ENCODE measurements at places on chromosomes 6 and 20. TPM values are rescaled to one million over a fixed set of nuclear protein-coding genes. Genes with fewer than 3 reads are reported as not detected.

CPXM1 gene
- not detected for total RNA-seq

MEI4 gene
- not detected for total RNA-seq

ERGIC3 gene
- 503 TPM for total RNA-seq

SUMO4 gene
- total RNA-seq, result not detected

DNA sequence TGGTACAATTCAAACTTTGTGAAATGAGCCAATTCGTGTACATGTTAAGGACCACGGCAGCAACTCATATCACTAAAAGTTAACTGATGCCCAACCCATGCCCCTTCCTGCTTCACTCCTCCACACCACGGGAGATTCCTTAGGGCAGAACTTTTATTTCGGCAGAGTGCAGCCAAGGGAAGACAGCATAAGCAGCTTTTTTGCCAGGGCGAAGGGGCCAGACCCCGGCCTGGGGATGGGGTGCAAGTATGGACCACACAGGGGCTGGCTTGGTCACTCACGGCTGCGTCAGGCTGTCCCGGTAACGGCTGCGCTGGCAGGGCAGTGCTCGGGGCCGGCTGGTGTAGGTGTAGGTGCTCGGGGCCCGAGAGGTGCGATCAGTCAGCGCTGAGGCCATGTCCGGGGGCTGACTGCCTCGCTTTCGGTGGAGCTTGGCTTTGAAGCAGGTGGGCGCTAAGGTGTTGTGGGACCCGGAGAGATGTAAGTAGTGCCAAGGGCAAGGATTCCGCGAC, 792 bp downstream of the RSPH3 start:
- DNase-seq, result no peak

- no peak for DNase-seq
These were observed 153.5 kb upstream of the STMND1 start for GRCh38 chr6:16948396-16948795.

DNA sequence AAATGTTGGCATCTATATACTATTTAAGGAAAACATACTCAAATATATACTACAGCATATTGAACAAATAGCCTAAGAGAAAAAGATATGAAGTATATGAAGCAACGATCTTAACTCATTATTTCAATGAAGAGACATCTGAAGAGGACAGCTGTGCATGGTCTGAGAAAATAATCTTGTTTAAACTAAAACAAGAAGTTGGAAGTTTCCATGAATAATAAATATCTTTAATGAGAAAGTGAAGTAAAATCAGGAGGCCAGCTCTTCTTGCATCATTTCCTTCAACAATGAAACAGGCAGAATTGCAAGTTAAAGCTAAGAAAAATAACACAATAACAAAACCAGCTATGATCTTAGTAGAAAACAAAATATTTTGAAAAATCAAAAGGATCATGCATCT, 1265.4 kb upstream of the MAP3K7 start:
- DNase-seq, result no peak

- no peak for DNase-seq
These were observed 16.8 kb downstream of the CD83 start for GRCh38 chr6:14134211-14134910.

GRCh38 chr6:113011389-113011788, 664.3 kb downstream of the RFPL4B start:
- DNase-seq, result no peak

GRCh38 chr6:87670707-87671106, 31.3 kb downstream of the AKIRIN2 start:
- no peak for DNase-seq

DNA sequence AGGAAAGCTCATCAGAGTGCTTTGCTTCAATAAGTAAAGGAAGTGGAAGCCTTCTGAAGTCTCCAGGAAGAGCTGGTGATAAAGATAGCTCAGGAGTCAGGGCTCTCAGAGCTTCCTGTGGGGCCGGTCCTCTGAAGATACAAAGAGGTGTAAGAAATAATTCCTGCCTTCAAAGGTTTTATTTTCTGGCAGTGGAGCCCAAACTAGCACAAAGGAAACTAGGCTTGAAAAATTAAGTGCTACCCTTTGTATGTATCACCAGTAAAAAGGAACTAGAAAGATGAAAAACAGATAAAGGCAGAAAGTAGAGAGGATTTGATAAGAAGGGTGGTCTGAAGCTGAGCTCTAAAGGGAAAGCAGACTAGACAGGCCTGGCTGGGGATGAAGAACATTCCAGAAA, 204.1 kb upstream of the SASH1 start:
- DNase-seq, result no peak

GRCh38 chr6:10633216-10633615, 61.2 kb downstream of the C6orf52 start:
- DNase-seq, result peak; percentile 60

DNA sequence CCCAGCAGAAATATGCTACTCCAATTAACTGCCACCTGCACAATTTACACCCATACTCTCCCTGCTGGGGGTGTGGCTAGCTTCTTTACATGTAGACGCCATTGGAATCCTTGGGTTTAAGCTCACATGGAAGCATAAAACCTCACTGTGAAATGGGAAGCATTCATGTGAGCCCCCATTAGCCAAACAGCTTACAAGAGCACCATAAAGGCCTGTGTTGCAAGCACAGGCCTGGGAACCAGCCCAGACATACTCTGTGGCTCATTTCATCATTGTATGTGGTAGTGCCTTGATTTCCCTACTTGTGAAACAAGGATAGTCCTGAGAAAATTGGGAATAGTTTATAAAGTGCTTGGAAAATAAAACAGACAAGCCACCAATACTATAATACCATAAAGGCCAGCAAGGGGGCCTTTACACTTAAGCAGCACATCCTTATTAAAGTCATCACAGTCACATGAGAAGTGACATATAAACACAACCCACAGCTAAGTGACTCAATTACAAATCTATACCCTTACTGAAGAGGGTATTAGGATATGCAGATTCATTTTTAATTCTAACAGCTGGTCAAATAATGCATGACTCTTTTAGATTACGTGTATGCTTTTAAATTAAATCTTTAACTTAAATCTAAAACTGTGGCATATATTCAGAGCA, 6.8 kb downstream of the ADNP start:
- DNase-seq, result no peak

- no peak for DNase-seq
These were observed 8.3 kb downstream of the COX7A2 start for GRCh38 chr6:75235271-75235670.

GRCh38 chr6:22322103-22323030, 25.5 kb upstream of the PRL start:
- DNase-seq, result no peak

DNA sequence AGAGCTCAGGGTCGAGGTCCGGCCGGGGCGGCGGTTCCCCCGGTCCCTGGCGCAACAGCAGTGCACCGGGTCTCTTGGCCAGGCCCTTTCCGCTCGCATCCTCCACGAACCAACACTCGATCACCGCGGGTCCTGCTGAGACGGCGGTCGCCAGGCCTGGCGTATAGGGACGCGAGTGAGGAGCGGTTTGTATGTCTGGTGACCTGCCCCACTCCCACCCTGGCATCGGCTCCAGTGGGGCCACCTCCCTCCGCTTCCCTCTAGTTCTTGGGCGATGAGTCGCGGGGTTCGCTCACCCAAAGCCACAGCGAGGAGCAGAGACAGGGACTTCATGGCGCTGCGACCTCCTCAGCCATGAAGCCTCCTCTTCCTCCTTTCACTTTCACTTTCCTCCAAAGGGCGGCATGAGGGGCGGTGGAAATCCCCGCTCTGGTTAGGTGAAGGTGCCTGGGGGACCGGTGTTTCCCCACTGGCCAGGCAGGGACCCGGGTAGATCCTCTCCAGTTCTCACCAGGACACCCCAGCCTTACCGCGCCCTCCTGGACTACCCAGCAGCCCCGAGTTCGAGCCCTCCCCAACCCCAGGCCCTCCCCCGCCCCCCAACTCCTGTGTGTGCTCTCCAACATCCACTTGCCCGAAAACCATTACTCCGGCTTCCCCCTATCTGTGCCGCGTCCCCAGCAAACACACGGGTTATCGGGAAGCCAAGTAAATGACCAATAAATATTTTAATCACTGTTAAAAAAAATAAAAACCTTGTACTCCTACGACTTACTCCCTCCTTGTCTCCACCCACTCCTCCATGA, at the start of gene TAPBP:
TSS of gene TAPBP (minus strand) at position 370 of the 806 bp plus-strand sequence. CDS start at position 333, 37 bp downstream.
- DNase-seq, result peak; percentile 59

GRCh38 chr6:82441047-82441855, 77.6 kb downstream of the TPBG start:
- no peak for DNase-seq

- no peak for DNase-seq
These were observed 7.9 kb downstream of the BPIFB3 start for GRCh38 chr20:33061658-33062028.

- DNase-seq, result no peak
These were observed 132.1 kb downstream of the PREX1 start for GRCh38 chr20:48695738-48696137.

GRCh38 chr20:10502098-10502526, 67.0 kb downstream of the SLX4IP start:
- DNase-seq, result no peak

Data from H4 (cell line).